ENCODE measurements at places on chromosomes 1 and 21.

DNA sequence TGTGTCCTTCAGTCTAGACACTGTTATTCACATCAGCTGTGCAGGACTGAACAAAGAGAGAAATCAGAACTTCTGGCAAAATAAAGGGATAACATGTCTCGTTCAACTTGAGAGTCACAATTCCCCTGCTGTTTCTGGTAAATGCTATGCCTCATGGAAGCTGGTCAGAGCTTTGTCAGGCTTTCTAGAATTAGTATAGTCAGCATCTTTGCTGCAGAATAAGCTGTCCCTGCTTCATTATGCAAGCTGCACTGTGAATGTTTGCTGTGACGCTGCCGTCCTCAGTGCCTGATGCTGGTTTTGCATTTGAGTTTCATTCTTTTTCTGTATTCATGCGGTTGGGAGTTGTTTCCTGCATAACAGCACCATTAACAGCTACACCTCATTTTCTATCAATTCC is 96.4 kb upstream of the KCNJ6 start:
- no peak for DNase-seq

- DNase-seq, result no peak
These were observed 27.1 kb upstream of the LRRC38 start for GRCh38 chr1:13540866-13541265.

DNA sequence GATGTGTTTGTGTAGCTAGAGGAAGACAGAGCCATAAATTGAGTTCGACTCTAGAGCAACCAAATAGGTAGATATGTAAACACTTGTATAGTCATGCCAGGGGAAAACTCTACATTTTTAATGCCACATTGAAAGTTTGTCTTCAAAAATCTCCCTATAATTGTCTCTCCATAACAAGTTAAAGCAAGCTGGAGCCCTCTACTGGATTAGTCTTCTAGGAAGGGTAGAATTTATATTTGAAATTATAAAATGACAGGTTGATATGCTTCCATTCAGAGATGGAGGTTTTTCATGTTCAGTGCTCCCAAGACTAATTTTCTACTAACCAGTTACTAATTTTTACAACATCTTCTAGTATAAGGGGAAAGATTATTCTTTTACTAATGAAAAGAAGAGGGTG is 13.1 kb upstream of the COL24A1 start:
- no peak for DNase-seq

- DNase-seq, result no peak
These were observed 21.9 kb downstream of the SYT2 start for GRCh38 chr1:202688401-202688800.

- DNase-seq, result no peak
These were observed 32.6 kb downstream of the RNF11 start for GRCh38 chr1:51268634-51269033.

DNA sequence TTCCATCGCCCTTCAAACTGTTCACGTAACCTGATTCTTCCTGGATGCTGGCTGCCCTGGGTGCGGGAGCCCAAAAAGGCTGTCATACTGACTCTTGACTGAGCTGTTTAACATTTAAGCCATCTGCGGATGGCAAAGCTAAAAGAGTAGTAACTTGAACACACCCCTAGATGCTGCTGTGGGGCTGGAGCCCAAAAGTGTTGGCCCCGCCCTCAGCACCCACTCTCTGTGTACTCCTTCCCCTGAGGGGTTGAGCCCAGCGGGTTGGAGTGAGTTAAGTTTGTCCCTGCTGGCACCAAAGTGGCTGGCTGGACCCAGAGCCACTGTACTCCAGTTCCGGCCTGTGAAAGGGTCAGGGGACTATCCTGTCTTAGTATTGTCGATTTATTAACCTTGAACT is 640.6 kb downstream of the PTPRU start:
- DNase-seq, result no peak

DNA sequence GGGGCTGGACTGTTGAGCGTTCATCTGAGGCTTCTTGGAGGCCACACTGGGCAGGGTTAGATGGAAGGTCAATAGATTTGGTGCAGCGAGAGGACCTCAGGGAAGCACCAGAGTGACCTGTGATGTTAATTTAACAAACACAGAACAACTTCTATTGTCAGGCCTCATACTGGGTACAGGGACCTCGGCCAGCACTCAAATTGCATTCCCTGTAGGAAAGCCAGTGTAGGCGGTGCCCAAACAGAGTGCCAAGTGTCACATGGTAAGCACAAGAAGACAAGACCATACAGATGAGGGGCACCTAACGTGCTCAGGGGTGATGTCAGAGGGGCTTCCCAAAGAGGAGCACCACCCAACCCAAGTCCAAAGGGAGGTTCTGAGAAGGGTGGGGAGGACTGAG is 1.3 kb downstream of the TMEM269 start:
- DNase-seq, result no peak

DNA sequence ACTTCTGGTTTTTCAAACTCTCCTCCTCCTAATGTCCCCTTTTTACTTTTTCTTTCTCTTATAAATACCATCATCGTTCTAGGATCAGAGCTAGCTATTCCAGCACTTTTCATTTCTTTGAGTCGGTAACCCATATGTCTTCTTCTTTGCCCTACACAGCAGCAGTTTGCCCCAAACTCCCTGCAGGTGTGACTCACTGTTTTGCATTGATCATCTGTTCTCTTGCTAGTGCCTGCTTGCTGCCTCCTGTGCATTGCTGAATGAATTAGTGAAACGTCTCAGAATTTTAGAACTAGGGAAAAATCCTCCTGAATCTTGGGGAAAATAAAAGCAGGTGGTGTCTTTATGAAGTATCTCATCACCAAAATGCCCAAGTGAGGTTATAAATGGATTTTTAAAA is 21.7 kb downstream of the KCNK2 start:
- no peak for DNase-seq

DNA sequence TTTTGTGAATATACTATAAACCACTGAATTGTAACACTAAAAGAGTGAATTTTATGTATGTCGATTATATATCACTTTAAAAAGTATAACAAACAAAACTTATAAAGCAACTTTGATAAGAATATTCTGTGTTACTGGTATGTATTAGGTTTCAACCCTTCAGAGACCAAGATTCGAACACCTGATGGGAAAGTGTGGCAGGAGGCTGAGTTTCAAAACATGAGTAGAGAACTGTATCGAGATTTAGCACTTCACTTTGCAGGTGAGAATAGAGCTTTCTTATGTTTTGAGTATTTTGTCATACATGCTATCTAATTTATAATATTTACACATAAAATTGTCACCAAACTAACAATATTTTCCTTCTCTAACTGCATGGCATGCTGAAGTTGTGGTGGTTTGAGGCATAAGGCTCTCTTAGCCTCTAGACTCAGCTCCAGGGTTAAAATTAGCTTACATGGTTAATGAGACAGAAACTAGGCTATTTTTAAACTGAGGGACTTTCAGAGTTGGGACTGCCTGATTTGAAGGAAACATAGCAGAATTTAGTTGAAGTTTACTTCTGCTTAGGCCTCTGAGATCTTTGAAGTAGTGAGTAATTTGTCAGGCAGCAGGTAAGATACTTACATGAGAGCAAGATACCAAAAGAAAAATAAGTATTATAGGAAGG is 48.6 kb downstream of the CEP350 start:
- DNase-seq, result no peak

GRCh38 chr1:101293461-101294051 is 56.7 kb downstream of the S1PR1 start:
- peak; percentile 51 for DNase-seq

- DNase-seq, result no peak
These were observed 63.9 kb downstream of the KCNK2 start for GRCh38 chr1:215146240-215146975.

DNA sequence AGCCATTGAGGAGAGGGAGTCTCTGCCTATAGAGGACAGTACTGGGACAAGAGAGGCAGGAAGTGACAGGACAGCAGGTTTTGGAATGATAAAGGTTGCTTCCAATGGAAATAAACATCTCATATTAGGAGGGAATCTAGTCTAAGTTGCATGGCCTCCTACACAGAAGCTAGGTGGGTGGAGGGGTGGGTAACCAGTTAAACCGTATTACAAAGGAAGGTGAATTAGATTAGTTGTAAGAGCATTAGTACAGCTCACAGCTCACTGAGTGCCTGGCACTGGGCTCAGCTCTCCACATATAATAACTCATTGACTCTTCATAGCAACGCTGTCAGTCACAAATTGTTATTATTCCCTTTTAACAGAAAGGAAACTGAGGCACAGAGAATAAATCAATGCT is 468.1 kb downstream of the PTPRU start:
- DNase-seq, result no peak

DNA sequence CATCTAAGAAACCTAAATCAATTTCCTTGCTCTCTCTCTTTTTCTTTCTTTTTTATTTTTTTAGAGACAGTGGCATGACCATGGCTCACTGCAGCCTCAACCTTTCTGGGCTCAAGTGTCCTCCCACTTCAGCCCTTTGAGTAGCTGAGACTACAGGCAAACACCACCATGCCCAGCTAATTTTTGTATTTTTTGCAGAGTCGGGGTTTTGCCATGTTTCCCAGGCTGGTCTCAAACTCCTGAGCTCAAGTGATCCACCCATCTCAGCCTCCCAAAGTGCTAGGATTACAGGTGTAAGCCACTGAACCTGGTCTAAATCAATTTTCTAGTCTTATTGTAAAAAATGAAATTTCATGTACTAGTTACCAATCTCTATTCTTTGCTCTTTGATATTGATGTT is 108.9 kb downstream of the LHX8 start:
- no peak for DNase-seq

- no peak for DNase-seq
These were observed 119.5 kb upstream of the COA6 start for GRCh38 chr1:234253732-234254131.

DNA sequence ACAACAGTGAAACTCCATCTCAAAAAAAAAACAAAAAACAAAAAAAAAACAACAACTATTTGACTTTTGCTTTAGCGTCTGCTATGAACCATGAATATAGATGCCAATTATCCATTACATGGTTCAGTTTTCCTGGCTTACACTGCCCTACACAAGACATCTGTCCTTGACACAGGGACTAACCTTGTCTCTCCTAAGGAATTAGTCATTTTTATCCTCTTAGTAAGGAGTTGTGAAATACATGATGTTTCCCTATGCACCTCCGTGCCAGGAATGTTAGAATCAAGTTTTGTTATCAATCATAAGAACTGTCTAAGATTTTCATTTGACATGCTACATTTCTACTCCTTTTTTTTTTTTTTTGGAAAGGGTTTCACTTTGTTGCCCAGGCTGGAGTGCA is 241.8 kb downstream of the KIF26B start:
- DNase-seq, result no peak

GRCh38 chr1:7261490-7261889 is 476.2 kb downstream of the CAMTA1 start:
- no peak for DNase-seq

GRCh38 chr1:183424691-183425090 is 6.5 kb upstream of the NMNAT2 start:
- no peak for DNase-seq

DNA sequence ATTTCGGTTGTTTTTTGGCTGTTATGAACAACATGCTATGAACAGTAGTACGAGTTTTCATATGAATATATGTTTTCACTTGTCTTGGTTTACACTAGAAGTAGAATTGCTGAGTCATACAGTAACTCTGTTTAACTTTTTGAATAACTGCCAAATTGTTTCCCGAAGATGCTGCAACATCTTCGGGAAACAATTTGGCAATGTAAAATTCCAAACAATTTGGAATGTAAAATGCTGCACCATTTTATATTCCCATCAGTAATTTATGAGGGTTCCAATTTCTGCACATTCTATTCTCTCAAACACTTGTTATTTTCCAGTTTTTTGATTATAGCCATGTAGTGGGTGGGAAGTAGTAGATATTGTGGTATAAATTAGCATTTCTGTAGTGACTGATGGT is 11.6 kb downstream of the PCBP3 start:
- no peak for DNase-seq

GRCh38 chr1:204172404-204173029 is 6.4 kb upstream of the REN start:
- DNase-seq, result no peak

- DNase-seq, result no peak
These were observed 60.5 kb downstream of the RUNX1 start for GRCh38 chr21:34988625-34989024.

- DNase-seq, result no peak
These were observed 578 bp upstream of the SESN2 start for GRCh38 chr1:28258628-28259251.

- no peak for DNase-seq
These were observed 6.7 kb downstream of the HSF2BP start for GRCh38 chr21:43652616-43653015.
